ENCODE measurements at places on chromosomes 2 and 18.

- DNase-seq, result no peak
Observed at GRCh38 chr2:161269111-161269510, 39.1 kb upstream of the PSMD14 start.

GRCh38 chr18:62863579-62864001, 148.2 kb downstream of the PHLPP1 start:
- no peak for DNase-seq

GRCh38 chr2:90207454-90208058, 1516.1 kb downstream of the RPIA start:
- DNase-seq, result no peak

GRCh38 chr2:173090973-173091660, 15.5 kb downstream of the MAP3K20 start:
- DNase-seq, result no peak
